Muscle of leg (tissue), 16 donors: ENCODE measurements at places on chromosomes 5 and 9. TPM values are rescaled to one million over a fixed set of nuclear protein-coding genes. Genes with fewer than 3 reads are reported as not detected.

HMMR gene
- polyA plus RNA-seq = 7.8 TPM

SLC36A3 gene
- polyA plus RNA-seq = not detected

IL4 gene
- polyA plus RNA-seq = not detected

DNA sequence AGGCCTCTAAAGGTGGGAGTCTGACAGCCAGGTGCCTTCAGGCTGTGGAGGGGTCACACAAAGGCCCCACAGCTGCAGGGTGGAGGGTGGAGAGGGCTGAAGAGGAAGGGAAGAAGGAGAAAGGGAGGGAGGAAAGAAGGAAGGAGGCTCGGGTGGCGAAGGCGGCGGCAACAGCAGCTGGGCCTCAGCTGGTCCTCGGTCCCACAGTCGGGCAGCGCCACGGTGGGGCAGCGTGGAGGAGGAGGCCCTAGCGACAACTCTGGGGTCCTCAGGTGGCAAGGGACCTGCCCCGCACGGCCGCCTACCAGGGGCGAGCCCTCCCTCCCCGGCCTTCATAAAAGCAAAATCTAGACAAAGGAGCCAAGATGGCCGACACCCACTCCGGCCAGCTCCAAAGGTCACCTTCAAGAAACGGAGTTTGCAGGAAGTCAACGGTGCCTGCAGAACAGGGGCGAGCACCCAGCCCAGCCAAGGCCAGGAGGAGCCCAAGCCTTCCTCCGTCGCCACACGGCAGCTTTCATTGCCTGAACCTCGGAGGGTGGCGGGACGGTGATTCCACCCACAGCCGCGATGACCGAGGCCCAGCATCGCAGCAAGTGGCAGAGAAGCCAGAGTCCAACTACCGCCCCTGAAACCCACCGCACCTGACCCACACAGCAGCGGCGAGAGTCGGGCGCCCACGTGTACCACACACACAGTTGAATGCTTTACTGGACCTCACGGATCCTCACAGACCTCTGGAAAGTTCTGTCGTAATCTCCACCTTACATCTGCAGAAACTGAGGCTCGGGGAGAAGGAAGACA, 98.7 kb downstream of the VAV2 start:
- no peak for DNase-seq

DNA sequence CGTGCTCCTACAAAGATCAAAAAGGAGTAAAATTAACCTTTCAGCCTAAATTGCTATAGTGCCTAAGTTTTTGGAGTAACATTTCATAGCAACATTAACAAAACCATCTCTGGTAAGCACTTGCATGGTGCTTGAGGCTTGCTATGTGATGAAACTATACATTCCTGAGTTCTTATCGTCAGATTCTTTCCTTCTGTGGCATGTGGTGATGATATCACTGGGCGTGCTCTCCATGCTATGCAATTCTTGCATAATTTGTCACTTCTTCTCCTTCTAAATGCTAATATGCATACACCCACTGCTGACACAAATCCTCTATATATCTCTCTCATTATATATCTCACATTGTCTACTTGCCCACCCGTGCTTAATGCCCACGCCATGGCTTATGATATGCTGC, 2019.9 kb downstream of the MAT2B start:
- DNase-seq = no peak

DNA sequence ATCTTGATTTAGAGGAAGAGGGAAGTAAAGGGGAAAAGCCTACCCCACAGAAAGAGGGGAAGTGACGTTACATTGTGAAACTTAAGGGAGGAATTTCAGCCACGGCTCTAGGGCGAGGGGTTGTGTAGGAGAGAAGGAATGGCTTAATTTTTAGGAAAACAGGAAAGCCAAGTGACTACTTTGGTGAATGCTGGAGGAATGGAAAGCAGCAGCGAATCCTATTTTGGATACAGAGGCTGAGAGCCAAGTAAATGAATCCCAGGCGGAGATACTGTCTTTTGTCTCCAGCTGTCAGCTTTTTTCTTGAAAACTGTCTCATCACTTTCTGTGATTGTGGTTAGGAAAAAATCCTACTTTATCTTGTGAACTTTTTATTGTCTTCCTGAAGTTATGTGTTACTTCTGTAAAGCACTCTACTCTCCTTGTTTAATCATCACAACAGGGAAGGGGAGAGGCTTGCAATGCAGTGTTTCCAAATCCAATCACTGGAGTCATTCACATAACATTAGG, 188.4 kb downstream of the TSSK1B start:
- DNase-seq = peak; percentile 86

DNA sequence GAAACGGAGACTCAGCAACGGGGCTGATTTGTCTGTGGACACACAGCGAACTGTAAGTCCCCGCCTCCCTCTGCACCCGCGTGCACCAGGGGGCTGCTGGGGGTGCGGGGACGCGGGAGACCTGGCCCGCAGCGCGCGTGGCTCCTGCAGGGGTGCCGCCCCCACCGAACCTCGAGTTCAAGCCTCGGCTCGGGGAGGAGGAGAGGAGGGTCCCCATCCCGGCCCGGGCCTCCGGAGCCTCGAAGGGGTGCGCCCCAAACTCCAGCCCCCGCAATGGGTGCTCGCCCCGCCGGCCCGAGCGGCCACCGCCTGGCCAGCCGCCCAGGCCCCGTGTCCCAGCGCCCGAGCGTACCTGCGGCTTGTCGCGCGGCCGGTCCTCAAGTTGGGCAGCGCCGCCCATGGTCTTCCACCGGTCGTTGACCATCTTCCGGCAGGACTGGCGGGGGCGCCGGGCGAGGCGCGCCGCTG, 829 bp downstream of the FIBCD1 start:
- no peak for DNase-seq

DNA sequence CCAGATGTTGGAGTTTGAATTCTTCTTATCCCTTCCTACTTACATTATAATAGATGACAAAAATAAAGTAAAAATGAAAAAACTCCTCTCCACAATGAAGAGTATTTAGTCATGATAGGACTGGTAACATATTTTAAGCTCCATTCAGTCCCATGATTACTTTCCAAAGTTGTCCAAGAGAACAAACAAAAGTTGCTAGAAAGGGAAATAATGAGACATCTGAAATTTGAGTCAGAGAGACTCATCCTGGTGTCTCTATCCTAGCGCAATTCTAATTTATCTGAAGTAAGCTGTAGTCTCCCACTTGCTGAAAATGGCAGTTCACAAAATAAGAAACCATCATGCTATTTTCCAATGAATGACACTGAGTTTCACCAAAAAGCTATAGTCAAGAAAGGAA, 152.2 kb downstream of the BNC2 start:
- DNase-seq = no peak

GRCh38 chr5:17189381-17190036, 27.9 kb upstream of the BASP1 start:
- DNase-seq = peak; percentile 80

DNA sequence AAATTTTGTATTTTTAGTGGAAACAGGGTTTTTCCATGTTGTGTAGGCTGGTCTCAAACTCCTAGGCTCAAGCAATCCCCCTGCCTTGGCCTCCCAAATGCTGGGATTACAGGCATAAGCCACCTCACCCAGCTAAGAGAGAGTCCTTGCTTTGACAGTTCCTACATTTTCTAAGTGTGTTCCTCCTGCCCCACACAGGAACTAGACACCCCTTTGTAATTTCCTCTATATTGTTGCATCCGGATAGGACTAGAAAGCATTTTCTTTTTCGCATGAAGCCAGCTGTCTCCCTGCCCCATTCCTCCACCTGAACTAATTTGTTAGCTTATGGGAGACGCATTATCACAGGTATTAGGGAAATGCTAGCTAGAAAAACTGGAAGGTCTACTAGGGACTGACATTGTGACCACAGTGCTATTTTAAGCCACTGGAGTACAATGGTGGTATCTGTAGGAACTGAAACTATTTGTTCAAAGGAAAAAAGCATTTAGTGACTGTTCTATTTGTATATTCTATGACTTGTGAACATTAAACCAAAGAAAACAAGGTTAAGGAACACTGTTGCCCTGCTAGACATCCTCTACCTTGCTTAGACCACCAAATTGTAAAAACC, 214.1 kb downstream of the SMARCA2 start:
- no peak for DNase-seq
